ENCODE measurements at places on chromosomes 16 and 17. TPM values are rescaled to one million over a fixed set of nuclear protein-coding genes. Genes with fewer than 3 reads are reported as not detected.

SLC5A10 gene
- not detected for total RNA-seq

SLFN14 gene
- total RNA-seq = not detected

SPNS2 gene
- 19.9 TPM for total RNA-seq

WNT9B gene
- 0.65 TPM for total RNA-seq

EPN2 gene
- 46.3 TPM for total RNA-seq

MYH1 gene
- total RNA-seq = not detected

GPR139 gene
- total RNA-seq = not detected

GPR142 gene
- total RNA-seq = 0.40 TPM

GP1BA gene
- not detected for total RNA-seq

MT3 gene
- total RNA-seq = 2.0 TPM

All from esophagus muscularis mucosa (tissue), 4 donors.